ENCODE measurements at places on chromosomes 5 and 9.

- DNase-seq = no peak
These were observed 8.0 kb upstream of the PLPP6 start for GRCh38 chr9:4654084-4654483.

DNA sequence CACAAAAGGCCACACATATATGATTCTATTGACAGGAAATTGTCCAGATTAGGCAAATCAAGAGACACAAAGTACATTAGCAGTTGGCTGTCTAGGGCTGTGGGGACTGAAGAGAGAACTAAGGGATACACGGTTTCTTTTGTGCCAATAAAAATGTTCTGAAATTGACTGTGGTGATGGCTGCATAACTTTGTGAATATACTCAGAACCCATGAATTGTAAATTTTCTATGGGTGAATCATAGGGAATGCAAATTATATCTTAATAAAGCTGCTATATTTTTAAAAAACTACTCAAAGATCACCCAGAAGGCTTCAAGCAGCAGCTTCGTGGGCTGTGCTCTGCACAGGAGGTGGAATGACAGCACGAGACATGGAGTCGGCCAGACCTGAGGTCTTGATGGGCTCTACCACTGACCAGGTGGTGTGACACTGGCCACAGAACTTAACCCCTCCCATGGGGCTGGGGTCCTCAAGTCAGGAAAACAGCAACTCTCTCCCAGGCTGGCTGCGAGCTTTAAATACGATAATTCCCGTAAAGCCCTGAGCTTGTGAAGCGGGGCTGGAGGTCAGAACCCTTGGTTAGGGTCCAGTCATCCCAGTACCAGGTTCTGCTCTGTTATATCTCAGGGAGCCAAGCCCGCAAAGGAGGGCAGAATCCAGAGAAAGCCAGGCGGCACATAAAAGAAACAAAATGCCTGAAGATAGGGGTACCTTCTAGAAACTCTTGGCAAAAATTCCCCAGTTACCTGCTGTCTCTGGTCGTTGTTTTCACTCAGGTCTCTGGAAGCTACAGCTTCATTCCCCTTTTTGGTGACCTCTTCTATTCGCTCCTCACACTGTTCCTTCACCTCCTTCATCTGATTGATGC, 59.1 kb downstream of the GOLM1 start:
- no peak for DNase-seq

DNA sequence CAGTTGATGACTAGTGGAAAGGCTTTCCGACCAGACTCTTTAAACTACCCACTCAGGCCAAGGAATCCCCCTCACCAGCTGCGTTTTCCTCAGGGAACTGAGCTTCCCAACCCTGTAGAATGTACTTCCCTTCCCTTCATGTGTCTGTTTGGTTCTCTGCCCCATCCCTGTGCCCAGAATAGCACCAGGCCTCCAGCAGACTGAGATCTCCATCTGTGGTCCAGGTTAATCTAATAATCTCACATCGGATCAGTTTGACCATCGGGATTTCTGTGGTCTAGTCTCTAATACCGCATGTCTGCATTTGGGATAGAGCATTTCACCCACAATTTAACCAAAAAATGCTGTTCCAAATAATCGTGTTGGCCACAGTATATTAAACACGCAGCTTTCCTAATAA, 237.2 kb downstream of the ROR2 start:
- DNase-seq = no peak

DNA sequence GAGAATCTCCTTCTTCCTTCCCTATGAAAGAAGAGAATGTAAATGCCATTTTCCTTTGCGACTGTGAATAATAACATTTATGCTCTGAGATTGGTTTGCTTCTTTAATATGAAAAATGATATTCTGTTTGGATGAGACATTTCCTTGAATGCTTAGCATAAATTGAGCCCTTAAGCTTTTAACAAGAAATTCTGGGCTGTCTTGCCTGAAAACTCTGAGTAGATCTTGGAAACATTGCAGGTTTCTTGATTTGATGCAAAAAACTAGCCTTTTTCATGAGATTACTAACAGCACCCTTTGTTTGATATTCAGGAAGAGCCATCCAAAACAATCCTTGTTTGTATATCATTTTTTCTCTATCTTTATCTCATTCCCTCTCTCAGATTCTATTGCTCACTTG, 272.5 kb downstream of the TMEM38B start:
- DNase-seq = no peak

GRCh38 chr9:68755051-68755450, 50.0 kb downstream of the PIP5K1B start:
- DNase-seq = no peak

DNA sequence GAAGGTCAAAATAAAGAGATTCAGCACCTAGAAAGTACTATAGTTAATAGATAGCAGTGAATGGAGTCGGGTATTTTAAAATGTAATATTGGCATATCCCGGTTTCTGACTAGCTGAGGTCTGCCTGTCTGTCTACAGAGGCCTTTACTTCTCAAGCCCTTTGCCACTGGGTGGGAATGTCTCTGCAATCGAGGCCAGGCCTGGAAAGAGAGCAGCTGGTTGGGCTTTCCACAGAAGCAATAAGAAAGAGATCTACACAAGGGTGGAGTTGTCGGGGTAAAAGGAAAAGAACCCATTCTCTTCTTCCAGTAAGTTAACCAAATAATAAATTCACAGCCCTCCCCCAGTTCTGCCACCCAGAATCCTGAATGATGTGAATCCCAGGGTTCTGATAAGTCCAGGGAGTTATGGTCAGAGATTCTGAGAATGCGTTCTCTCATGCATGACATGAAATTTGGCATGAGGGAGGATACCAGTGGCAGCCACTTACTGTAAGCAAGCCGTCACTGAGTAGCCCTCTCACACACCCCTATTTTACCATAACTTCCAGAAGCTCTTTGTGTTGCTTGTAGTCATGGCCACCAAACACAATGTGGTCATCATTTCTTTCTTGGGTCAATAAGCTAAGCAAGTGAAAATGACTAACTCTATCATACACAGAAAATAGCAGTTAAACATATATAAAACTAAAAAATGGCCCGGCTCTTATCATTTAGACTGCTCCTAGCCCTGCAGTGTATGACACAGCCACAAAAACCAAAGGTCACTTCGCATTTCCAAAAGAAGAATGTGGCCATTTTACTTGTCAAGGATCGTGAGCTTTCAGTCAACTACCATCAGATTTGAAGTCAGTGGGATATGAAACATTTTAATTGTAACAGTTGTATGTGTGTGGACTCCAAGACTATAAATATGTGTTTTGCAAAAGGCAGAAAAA, 185.0 kb downstream of the GLIS3 start:
- DNase-seq = no peak

- no peak for DNase-seq
These were observed 177.2 kb downstream of the GADD45G start for GRCh38 chr9:89781838-89782540.

- no peak for DNase-seq
These were observed 430.1 kb upstream of the MEF2C start for GRCh38 chr5:89313044-89313443.
